ENCODE measurements at places on chromosomes 7 and 10. TPM values are rescaled to one million over a fixed set of nuclear protein-coding genes. Genes with fewer than 3 reads are reported as not detected.

DNA sequence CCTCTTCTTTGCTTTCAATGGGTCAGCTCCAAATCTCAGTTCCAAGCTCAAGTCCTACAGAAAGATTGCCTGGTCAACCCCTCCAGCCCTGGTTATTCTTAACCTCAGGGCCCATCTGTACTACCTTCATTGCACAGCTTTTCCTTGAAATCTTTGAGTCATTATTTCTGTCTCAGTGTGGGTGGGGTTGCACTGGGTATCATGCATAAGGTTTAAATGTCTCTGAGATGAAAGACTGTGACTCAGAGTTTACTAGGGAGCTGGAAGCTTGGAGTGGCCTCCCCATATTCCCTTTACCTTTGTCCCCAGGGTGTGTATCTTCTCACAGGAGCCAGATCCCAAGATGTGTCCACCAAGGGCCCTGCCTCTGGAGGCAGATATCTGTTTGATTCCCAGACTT, 3.3 kb upstream of the OR6V1 start:
- DNase-seq: no peak

DNA sequence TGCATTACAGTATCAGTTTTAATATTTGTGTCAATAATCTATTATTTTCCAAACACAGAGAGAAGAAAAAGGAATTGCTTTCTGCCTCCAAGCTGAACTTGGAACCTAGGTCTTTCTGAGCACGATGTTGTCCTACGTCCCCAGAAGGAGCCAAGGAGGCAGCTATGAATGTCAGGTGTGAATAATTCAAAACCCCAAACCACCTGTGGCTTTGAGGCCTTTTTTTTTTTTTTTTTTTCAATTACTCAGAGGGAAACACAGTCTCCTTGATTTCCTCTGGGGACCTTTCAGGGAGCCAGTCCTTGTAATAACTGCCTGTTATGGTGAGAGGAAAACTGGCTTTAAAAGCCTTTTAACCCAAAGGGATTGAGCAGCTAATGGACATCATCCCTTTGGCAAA, 8.3 kb downstream of the GPR85 start:
- DNase-seq: no peak

DNA sequence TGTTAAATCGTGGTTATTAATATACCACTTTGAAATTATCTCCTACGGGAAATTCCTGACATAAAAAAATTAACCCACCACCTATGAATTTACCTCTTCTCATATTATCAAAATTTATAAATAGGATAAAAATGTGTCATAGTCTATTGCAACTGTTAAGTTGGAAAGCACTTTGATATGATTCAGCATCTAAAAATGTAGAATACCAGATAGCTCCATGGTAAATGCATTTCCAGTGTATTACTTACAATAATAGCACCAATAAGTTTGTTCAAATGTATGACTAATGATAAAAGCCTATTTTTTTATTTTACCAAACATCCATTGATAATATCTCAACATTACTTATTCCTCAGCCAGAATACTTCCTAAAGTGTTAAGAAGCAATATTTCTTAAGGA, 13.6 kb upstream of the KCND2 start:
- DNase-seq: no peak

GRCh38 chr10:116073510-116073909, 199.5 kb downstream of the GFRA1 start:
- DNase-seq: no peak

- DNase-seq: no peak
Measured at GRCh38 chr7:133941496-133941895, 185.6 kb upstream of the LRGUK start.

- DNase-seq: no peak
Measured at GRCh38 chr10:121831237-121831636, 96.6 kb downstream of the ATE1 start.

DNA sequence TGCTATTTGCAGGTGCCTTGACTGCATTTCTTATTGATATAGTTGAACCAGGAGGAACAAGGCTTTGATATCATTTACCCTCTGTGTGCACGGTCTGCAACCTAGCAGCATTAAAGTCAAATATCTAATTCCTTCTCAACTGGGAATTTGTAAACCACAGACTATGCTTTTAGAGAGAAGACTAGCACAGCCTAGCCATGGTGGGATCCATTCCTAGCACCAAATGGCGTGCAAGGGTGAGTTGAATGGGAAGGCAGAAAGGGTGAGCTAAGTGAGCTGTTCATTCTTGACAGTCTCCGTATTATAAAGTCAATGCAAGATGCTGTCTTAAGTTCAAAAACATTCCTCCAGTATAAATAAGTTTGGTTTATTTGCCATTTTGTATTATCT, 2.9 kb downstream of the ZNF365 start:
- no peak for DNase-seq

GRCh38 chr7:114317450-114318098, 97.0 kb upstream of the FOXP2 start:
- DNase-seq: no peak

GRCh38 chr10:118472415-118473304, 122.8 kb downstream of the PRLHR start:
- no peak for DNase-seq

- DNase-seq: no peak
Measured at GRCh38 chr7:140734729-140735128, 38.2 kb downstream of the NDUFB2 start.

GRCh38 chr10:19966751-19967150, 150.5 kb downstream of the PLXDC2 start:
- DNase-seq: no peak

DNA sequence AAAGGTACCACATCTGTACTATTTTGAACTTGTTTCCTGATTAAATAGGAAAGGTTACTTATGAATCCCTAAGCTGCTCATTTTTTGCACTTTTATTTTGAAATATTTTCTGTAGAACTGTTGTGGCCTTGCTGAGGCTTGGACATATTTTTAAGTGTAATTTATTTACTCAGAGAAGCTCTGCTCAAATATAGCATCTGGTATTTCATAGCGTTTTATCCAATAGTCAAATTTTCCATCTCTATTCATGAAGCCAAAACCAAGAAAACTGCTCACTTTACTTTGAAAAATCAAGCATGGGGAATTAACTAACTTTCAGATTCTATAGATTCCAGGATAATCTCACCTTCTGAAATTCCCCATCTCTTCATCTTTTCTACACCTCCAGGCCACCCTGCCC, 6.6 kb upstream of the FAM3C start:
- no peak for DNase-seq

The MKX gene
- 0.52 TPM for polyA plus RNA-seq

The VWDE gene
- 8.5 TPM for polyA plus RNA-seq

The FAM180A gene
- not detected for polyA plus RNA-seq

The OPN4 gene
- polyA plus RNA-seq: not detected
